ENCODE measurements at places on chromosomes 6 and 20.

DNA sequence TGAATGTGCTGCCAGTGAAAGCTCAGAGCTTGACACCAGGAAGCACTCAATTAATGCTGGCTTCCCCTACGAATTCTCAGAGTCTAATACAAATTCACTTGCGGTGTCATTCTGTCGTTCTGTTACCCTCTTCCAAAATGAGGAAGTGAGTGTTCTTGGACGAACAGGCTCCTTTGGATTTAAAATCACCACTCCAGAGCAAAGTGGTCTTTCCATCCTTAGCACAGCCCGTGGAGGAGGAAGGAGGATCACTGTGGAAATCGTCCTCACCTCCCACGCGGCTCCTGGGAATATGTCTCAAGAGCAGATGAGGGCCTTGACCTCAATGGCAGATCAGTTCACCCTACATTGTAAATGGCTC is 41.7 kb downstream of the RIOK1 start:
- no peak for DNase-seq

GRCh38 chr6:142867355-142867801 is 77.6 kb downstream of the HIVEP2 start:
- no peak for DNase-seq

DNA sequence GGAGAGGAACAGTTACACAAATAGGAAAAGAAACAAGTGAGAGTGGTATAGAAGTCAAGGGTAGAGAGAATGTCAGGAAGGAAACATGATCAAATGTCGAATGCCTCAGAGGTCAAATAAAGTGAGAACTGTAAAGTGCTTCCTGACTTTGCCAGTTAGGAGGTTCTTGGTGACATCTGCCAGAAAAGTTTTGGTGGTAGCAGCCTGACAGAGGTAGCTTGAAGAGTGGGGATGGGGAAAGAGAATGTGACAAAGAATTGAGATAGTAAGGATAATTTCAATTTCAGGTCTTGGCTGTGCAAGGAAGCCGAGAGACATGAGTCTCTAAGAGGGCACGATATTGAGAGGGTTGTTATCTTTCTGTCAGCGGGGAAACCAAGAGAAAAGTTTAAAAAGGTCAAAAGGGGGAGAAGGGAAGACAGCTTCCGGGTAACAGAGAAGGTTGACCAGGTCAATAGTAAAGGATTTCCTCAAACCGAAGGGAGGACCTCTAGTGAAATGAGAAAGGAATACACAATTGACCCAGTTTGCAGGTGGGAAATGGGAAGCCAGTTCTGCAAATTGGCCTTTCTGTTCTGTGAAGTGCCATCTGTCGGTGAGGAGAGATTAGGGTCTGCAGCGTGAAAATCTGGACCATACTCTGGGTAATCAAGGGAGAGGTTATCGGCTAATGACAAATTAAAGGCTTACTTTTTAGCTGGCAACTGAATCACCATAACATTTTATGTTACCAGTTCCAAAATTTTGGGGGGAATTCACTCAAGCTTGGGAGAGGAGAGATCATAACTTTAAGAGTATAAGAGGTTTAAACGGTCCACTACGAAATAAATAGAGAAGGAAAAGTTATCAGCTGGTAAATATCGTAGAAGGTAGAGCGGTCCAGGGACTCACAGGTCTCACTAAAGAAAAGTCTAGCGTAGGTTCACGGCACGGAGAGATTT is 973 bp upstream of the BRD2 start:
- no peak for DNase-seq

- no peak for DNase-seq
Observed at GRCh38 chr6:129486327-129486726, 223.7 kb downstream of the ARHGAP18 start.

GRCh38 chr6:156760377-156760776 is 16.8 kb upstream of the ARID1B start:
- no peak for DNase-seq

- no peak for DNase-seq
Observed at GRCh38 chr6:165173484-165173883, 135.9 kb downstream of the C6orf118 start.

DNA sequence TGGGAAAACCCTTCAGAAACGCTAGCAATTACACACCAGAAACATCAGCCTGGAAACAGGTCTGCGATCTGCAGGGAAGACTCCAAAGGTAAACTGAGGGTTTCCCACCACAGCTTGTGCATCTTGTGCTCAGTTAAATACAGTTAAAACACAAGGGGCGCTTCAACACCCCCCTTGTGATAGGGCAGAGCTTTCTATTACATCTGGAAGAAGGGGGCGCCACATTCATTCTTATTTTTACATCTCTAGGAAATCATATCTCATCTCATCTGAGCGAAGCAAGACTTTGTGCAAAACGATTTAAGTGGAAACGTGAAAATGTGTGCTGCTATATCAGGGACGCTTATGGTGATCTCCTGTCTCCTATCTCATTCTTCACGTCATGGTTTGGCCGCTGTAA is 58.5 kb downstream of the PRND start:
- no peak for DNase-seq

DNA sequence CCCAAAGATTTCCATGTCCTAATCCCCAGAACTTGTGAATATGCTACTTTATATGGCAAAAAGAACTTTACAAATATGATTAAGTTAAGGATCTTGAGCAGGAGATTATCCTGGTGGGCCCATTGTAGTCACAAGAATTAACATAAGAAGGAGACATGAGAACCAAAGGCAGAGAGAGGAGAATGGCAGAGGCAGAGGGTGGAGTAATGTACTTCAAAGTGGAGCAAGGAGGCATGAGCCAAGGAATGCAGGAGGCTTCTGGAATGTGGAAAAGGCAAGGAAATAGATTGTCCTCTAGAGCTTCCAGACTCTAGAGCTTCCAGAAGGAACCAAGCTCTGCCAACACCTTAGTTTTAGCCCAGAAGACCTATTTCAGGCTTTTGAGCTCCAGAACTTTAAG is 147.4 kb downstream of the MOXD1 start:
- no peak for DNase-seq
